NCI-H2227 treated with DMSO at 0.1 percent for 48 hours (cell line): ENCODE measurements at places on chromosomes 13 and 19.

GRCh38 chr19:28401739-28402424 lies 811.1 kb downstream of the UQCRFS1 start:
- no peak for DNase-seq

- DNase-seq = no peak
Measured at GRCh38 chr19:45577111-45577905, 7.3 kb downstream of the OPA3 start.

DNA sequence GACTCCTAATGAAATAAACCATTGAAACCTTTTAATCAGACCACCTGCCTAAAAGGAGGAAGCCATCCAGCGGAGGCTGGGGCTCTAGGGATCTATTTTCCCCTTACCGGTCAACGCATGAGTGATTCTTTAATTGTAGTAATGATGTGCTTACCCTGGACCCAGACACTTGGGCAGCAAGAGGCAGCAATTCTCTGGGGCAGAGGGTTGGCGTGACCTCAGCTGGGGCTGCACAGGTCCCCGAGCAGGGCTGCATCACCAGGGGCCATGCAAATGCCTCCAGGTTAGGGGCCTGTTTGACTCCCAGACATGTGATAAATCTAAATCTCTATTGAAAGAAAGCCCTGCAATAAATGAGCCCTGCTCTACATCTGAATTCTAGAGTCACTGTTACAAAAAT lies 194.2 kb upstream of the TSHZ3 start:
- no peak for DNase-seq

- DNase-seq = no peak
Measured at GRCh38 chr13:36352350-36352749, 6.2 kb upstream of the SPART start.

DNA sequence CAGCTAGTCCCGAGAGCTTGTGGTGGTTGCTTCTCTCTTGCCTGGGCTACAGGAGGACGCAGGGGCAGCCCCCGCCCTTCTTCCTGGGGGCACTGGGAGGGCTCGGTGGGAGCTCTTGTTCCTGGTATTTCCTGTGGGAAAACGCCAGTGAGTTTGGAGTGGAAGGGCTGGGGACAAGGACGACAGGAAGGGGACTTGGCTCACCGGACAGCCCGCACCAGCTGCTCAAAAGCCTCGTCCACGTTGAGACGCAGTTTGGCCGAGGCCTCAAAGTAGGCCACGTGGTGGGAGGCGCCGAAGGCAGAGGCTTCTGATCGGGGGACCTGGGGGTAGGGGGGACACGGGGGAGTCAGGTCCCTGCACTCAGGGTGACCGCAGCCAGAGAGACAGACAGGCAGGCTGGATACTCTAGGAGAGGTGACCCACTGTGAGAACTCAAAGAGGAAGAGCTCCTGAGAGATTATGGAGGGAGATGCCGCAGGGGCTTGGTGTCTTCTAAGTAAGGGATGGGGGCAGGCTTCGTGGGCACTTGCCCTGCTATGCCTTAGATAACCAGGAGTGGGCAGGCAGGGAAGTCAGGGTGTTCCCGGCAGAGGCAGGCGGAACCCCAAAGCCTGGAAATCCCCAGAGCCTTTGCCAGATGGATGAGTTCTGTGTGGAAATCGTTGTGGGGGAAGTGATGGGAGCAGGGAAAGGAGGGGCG lies 4.3 kb downstream of the RRAS start:
- no peak for DNase-seq

- DNase-seq = no peak
Measured at GRCh38 chr19:54644056-54644455, 13.8 kb downstream of the LILRB1 start.

DNA sequence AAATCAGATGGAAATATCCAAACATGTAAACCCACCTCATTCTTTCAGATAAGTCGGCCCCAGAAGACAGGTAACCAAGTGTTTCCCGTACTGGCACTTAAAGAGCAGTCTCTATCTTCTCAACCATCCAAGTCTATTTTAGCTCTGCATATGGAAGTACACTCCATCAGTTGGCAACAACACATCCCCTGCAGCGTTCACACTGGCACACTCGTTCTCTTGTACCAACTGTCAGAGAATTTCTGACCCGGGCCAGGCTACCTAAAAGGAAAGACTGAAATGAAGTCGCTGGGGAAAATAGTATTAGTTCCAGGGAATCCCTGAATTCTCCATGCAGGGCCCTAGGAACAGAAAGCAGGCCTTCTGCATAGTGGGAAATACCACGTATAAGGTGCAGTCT lies 109.3 kb downstream of the RXFP2 start:
- DNase-seq = no peak

GRCh38 chr19:4588291-4588761 lies 28.8 kb upstream of the SEMA6B start:
- no peak for DNase-seq

- DNase-seq = no peak
Measured at GRCh38 chr19:21786936-21787335, 19.6 kb upstream of the ZNF100 start.

- DNase-seq = no peak
Measured at GRCh38 chr13:102688306-102688973, 6.4 kb downstream of the METTL21C start.

DNA sequence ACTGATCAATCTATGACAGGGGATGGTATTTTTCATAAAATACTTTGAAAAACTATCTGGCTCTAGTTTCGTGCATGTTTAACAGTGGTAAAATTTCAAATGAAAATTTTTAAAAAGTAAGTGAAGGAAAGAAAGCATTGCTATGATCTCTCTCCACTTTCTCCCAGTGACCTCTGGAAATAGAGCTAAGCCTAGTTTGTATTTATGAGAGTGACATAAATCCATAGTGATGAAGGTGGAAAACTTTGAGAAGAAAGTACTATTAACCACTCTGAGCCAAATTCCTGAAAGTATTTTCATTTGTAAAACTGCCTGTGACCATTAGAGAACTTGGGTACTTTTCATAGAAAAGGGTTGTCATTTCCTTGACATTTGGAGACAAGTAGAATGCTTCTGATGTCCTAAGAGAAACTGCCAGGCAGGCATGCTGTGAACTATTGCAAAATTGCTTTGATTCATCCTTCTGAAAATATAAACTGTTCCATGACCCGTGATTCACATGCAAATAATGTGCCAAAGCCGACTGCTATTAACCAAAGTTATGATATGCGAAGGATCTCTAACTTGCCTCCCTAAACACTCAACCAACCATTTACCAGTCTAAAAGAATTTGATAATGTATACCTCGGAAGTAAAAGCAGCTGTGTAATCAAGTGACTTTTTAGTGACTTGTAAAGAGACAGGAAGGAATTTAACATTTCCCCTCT lies 133.2 kb downstream of the VWA8 start:
- DNase-seq = no peak

DNA sequence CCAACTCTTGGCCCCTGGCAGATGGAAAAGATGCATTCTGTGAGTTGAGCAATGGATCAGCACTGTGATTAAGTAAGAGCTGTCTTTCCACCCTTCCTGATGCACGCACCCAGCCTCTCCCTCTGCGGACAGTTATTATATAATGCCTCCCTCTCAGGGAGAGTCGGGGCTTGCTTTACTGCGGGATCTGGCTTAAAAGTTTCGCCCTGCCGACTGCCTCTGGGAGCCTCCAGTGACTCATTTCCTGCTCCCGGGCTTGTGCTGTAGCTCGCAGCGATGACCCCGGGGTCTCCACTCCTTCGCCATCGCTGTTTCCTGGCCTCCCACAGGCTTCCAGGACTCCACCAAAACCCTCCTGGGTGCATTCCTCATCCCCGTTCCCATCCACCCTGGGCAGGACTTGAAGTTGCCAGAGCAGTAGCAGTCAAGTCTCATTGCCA lies 107.4 kb upstream of the SLC7A1 start:
- no peak for DNase-seq

- DNase-seq = no peak
Measured at GRCh38 chr13:25300861-25301346, 521 bp upstream of the NUP58 start.

DNA sequence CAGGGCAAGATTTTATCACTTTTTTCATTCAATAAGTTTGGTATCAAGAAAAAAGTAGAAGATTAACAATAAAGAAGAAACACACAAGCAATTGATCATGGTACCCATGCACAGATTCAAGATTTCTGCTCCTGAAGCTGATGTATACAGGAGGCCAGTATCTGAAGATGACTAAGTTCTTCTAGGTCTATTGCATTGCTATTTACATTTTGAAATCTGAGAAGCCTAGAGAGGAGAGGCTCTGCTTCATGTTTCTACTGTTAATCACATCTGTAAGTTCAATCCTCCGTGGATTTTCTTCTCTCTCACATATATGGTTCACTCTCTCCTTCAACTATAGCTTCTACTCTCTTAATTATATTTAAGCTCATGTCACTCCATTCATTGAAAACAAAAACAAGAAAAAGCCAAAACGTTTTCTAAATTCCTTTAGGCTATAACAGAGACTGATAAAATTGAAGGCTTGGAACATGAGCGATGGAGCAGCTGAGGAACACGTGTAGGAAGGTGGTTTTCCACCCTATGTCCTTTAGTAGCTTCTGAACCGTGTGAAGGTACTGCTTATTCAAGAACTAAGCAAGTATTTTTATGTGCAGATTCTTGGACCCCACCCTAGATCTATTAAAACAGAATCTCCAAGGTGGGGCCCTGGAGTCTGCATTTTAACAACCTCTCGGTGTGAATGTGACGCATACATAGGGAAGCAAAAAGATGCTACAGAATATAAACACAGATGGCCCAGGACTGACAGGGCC lies 198.2 kb downstream of the EFNB2 start:
- DNase-seq = no peak

- no peak for DNase-seq
Measured at GRCh38 chr13:43924549-43925245, 45.0 kb downstream of the LACC1 start.

DNA sequence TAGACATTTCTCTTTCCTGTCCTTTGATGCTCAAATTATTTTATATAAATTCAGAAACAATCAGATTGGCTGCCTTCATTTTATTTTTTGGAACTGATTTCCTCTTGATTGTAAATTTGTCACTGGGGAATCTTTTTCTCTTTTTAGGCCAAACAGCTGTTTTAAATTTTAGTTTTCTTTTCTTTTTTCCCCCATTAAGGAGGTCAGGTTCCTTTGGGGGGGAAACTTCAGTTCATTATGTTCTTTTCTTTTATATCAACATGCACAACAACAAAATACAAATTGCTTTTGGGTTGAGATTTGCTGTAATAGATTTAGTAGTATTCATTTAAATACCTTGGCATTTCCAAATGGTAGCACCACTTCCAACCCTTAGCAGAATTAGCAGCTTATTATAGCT lies 264.8 kb upstream of the SPRY2 start:
- DNase-seq = no peak
